ENCODE measurements at places on chromosomes 2 and 18.

- DNase-seq = no peak
These were observed 82.1 kb downstream of the ACTR2 start for GRCh38 chr2:65309699-65310098.

DNA sequence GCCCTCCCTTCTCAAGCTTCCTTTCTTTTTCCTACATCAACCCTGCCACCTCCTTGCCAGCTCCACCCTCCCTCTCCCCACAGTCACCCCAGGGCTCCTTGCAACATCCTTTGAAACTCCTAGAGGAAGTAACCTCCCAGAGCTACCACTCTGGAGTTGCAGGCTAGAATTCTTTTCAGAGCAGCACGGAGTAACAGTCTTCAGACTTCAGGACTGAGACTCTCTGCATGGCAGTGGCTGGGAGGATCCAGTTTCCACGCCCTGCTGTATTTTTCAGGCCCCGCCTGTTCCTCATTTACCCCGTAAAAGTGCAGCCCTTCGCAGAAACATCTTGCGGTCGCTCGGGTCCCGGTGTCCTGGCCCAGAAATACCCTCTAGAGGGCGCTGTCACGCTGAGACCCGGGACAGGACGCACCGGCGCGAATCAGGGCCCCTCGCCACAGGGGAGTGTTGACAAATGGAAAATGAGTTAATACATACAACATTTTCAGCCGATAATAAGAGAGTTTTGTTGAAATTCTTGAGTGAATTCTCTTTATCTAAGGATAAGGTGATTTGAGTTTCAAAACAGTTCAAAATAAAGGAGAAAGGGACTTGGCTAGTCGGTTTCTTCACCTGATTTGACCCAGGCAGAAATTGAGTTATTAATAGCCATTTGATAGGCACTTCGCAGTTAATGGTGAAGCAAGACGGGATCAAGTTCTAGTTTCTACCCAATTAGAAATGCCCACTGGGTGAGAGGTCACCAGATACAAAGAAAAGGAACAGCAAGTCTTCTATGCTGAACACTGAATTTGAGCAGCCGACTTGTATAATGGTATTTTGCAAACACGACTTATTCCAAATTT, 18.5 kb upstream of the NTSR2 start:
- DNase-seq = peak; percentile 60

GRCh38 chr2:7825591-7826312, 856.1 kb upstream of the ID2 start:
- DNase-seq = no peak

- DNase-seq = no peak
These were observed 36.9 kb upstream of the KCNG2 start for GRCh38 chr18:79760881-79761280.

GRCh38 chr2:169066897-169067296, 2.5 kb upstream of the DHRS9 start:
- no peak for DNase-seq

GRCh38 chr2:160043265-160043664, 19.1 kb downstream of the PLA2R1 start:
- DNase-seq = no peak

- no peak for DNase-seq
These were observed 21.6 kb upstream of the TMEM17 start for GRCh38 chr2:62527478-62528210.

- DNase-seq = no peak
These were observed 32.0 kb downstream of the CENPO start for GRCh38 chr2:24824966-24825882.

GRCh38 chr2:73611867-73612266, 30.4 kb downstream of the NAT8 start:
- no peak for DNase-seq

DNA sequence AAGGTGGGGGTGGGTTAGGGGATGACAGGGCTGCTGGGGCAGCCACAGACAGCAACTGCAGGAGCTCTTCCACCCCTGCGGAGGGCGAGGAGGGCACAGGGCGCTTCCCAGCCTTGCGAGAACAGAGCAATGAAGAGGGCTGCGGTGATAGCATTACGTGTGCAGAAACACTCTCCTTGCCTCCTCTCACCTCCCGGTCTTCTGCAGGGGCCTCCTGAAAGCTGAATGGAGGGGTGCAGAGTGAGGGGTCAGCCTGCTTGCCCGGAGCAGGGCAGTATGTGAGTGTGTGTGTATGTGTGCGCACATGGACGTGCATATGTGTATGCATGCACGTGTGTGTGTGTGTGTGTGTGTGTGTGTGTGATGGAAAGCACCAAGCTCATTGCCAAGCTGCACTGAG, 29.5 kb upstream of the IL1R2 start:
- DNase-seq = no peak

DNA sequence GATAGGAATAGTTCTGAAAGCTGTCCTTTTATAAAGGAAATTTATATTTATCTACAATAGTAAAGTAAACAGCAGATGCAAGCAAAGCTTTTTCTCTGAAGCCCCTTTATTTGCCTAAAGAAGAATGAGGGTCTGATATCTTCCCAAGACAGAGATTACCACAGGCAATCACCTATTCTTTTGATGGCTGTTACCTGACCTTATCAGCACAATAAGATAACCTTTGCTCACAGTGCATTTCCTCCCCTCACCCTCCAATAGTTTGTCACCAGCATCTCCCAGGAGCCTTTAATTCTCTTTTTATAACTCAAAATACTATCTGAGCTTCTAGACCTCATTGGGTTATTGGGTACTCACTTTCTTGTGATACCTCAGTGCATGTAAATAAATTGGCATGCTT, 6.5 kb upstream of the CFAP221 start:
- no peak for DNase-seq

- DNase-seq = no peak
These were observed 122.6 kb upstream of the OTX1 start for GRCh38 chr2:62928015-62928414.

- no peak for DNase-seq
These were observed 573 bp downstream of the PAIP2B start for GRCh38 chr2:71226096-71226964.

DNA sequence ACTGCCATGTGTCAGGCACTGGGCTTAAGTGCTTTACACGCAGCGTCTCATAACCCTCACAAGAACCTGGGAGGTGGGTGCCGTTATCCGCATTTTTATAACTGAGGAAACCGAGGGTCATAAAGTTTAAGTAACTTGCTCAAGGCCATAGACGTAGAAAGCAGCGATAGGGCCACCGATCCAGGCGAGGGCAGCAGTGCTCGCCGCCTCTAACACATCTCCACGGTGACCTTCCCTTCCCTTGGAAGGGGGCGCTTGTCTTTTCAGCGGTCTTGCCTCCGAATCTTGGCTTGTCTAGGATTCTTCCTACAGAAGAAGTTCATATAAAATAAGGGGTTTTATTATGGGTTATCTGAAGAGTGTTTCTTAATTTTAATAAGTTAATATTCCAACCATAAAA, 186.6 kb downstream of the GBX2 start:
- DNase-seq = no peak

GRCh38 chr2:24855726-24856125, 62.5 kb downstream of the CENPO start:
- DNase-seq = no peak

Data from GOT3 (cell line).